ENCODE measurements at places on chromosomes 16 and 17.

- no peak for DNase-seq
Measured at GRCh38 chr17:70276906-70277305, 107.6 kb downstream of the KCNJ2 start.

DNA sequence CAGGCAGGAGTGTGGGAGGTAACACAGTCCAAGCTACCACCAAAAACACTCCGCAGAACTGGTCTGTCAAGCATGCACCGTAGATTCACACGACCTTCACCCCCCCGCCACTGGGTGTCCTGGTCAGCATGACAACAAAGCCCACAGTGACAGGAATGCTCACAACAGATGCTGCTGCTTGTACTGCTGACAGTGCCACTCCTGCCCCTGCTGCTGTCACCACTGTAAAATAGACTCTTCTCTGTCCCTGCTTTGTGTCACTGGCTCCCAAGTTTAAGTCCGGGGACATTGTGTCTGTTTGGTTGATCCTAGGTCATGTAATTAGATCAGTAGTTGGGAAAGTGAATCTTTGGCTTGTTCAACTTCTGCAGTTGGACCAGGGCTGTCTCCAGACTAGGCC lies 7.0 kb upstream of the ODF4 start:
- DNase-seq: no peak

GRCh38 chr16:8893976-8894690 lies 12.0 kb downstream of the LITAFD start:
- DNase-seq: no peak

GRCh38 chr17:8287651-8288335 lies 677 bp upstream of the RANGRF start:
- DNase-seq: peak; percentile 24

GRCh38 chr16:81237282-81237681 lies 1.2 kb upstream of the BCO1 start:
- no peak for DNase-seq

GRCh38 chr17:82324566-82325285 lies 7.3 kb upstream of the CD7 start:
- DNase-seq: no peak

DNA sequence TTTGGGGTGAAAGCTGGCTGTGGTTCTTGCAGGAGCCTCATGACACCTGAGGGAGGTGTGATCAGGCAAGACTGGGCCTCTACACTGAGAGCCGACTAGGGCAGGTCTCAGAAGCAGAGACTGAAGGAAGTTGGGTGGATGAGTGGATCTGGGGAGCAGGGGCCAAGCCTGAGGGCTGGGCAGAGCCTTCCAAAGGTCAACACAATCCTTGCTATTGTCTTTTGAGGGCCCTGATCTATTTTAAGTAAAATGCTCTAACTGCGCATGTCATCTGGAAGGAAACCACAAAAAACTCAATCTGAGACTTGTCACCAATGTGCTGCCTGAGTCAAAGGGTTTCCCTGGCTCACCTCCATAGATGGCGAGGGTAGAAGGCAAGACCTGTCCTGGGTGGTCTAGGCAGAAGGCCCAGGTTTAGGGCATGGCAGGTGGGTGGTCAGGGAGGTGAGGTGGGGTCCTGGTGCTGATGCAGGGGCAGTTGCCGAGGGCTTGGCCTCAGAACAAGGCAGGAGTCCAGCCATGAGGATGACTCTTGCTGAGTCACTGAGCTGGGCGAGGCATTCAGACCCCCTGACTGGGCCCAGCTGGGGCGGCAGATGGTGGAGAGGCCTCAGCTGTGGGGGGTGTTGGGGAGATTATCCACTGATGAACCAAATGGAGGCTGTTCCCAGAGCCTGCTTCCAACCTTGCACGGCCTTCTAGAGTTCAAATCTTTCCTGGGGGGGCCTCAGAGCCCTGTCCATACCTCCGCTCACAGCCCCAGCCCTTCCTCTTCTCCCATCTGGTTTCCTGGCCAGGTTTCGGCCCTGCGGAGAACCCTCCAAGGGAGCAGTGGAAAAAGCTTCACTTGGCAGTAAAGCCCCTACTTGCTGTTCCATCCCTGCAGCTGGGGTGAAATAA lies 5.1 kb downstream of the MVP start:
- peak; percentile 87 for DNase-seq

- no peak for DNase-seq
Measured at GRCh38 chr16:46882940-46883307, 1.2 kb upstream of the GPT2 start.

DNA sequence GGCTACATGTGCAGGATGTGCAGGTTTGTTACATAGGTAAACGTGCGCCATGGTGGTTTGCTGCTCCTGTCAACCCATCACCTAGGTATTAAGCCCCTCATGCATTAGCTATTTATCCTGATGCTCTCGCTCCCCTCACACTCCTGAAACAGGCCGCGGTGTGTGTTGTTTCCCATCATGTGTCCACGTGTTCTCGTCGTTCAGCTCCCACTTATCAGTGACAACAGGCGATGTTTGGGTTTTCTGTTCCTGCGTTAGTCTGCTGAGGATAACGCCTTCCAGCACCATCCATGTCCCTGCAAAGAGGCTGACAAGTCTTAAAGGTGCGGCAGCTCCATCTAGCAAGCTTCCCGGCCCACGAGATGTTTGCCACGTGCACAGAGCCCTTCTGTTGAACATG lies 175.1 kb downstream of the FOXL1 start:
- DNase-seq: no peak

- DNase-seq: peak; percentile 48
Measured at GRCh38 chr17:30429155-30429554, 48.1 kb upstream of the GOSR1 start.

- no peak for DNase-seq
Measured at GRCh38 chr16:85541181-85541580, 71.9 kb upstream of the GSE1 start.

DNA sequence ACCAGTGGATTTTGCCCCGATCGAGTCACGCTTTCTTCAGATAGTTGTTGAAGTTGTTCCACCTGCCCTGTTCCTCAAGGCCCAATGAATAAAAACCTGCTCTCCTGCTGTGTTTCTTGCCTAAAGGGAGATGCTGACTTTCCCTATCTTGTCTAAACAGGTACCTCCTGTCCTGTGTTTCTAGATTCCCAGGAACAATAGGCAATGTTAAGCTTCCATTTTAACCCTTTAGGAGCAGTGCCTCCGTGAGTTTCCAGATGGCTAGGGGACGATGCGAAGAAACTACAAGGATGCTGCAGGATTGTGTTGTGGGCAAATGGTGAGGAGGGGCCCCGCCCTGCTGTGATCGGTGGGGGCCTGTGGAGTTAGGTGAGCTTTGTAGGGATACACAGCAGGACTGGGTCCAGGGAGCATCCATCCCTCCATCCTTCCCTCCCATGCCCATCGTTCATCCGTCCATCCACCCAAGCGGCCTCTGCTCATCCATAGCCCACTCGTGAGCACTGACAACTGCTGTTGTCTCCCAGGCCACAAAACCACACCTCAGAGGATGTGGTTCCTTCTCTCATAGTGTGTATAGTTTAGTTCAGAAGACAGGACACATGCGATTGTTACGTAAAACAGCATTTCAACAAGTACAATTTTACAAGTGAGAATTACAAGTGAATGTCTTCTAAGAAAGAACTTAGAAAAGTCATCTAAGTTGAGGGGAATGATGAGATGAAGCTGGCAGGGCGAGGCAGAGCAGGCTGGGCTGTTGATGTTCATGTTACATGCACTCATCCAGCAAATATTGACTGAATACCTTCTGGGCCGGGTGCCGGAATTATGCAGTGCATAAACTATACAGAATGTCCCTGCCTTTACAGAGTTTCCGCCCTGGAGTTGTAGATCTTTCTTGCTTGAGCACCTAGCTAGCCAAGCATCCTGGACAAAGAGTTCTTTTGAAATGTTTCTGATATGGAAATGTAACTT lies 5.2 kb downstream of the ARSG start:
- DNase-seq: no peak

DNA sequence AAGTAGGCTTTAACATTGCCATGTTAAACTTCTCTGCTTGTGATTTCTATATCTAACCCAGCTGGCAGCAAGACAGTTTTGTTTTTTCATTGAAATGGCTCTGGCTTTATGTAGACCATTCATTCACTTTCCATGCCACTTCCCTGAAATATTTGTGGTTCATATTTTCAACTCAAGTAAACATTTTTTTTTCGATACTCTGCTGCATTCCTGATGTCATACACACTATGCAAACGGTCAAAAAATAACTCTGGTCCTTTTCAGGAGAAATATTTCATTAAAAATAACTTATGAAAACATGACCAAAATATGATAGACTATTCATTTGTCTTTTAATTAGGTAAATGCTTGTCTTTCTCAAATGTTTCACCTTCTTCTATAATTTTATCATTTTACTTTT lies 116.3 kb downstream of the USP22 start:
- peak; percentile 65 for DNase-seq

GRCh38 chr17:72839131-72839725 lies 253.3 kb downstream of the SLC39A11 start:
- no peak for DNase-seq

DNA sequence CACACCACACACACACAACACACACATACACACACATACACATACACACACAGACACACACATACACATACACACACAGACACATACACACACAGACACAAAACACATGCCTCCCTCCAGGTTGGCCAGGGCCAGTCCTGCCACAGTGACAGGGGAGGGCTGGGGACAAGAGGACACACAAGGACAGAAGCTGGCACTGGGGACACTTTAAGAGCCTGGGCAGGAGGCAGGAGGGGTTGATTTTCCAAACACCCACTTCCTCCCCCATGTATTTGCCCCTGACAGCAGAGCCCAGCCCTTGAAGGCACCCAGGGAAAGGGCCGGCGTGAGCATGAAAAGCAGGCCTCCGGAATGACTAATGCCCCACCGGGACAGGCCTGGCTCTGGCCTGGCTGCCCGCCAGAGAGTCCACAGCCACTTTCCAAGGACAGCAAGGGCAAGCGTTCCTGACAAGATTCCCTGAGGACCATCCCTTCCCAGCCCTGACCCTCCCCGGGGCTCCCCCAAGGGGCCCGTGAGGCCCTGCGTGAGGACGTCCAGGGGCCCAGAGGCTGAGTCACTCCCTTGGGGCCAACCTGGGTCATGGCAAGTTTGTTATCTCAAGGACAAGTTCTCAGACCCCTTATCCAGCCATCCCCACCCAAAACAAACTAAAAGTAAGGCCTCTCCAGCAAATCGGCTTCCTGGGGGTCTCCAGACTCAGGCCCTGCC lies 235.6 kb downstream of the ZNF423 start:
- peak; percentile 85 for DNase-seq

- peak; percentile 51 for DNase-seq
Measured at GRCh38 chr16:2473999-2474876, 689 bp upstream of the TBC1D24 start.

DNA sequence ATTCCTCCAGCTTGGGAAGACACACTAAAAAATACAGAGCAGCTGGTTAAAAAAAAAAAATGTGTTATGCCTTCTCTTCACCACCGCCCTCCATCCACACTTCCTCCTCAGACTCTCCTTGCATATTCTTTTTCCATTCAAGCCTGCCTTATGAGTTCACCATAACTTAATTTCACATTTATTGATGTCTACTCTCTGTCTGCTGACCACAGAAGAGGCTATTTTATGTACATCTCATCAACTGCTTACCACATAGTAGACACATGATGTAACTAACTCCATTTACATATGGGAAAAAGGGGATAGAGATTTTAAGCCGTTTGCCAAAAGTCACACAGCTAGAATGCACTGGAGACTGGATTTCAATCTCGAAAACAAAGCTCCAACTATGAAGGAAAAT lies 409.8 kb downstream of the CDH11 start:
- DNase-seq: no peak

- DNase-seq: no peak
Measured at GRCh38 chr16:86414991-86415740, 95.2 kb upstream of the FOXF1 start.

GRCh38 chr17:54256401-54256929 lies 433.7 kb downstream of the KIF2B start:
- no peak for DNase-seq

DNA sequence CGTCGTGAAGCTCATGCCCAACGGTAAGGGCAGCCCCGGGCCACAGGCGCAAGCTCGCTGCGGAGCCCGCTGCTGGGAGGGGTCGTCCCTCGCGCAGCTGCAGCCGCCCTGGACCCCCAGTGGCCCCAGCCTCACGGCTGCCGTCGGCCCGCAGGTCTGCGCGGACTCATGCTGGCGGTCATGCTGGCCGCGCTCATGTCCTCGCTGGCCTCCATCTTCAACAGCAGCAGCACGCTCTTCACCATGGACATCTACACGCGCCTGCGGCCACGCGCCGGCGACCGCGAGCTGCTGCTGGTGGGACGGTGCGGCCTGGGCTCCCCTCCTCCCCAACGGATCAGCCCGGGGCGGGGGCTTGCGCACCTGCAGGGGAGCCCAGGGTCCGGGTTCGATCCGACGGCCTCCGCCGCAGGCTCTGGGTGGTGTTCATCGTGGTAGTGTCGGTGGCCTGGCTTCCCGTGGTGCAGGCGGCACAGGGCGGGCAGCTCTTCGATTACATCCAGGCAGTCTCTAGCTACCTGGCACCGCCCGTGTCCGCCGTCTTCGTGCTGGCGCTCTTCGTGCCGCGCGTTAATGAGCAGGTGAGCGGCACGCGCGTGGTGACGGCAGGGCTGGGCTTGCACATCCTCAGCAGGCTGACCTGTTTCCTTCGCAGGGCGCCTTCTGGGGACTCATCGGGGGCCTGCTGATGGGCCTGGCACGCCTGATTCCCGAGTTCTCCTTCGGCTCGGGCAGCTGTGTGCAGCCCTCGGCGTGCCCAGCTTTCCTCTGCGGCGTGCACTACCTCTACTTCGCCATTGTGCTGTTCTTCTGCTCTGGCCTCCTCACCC lies 5.8 kb downstream of the SLC5A2 start:
- no peak for DNase-seq

DNA sequence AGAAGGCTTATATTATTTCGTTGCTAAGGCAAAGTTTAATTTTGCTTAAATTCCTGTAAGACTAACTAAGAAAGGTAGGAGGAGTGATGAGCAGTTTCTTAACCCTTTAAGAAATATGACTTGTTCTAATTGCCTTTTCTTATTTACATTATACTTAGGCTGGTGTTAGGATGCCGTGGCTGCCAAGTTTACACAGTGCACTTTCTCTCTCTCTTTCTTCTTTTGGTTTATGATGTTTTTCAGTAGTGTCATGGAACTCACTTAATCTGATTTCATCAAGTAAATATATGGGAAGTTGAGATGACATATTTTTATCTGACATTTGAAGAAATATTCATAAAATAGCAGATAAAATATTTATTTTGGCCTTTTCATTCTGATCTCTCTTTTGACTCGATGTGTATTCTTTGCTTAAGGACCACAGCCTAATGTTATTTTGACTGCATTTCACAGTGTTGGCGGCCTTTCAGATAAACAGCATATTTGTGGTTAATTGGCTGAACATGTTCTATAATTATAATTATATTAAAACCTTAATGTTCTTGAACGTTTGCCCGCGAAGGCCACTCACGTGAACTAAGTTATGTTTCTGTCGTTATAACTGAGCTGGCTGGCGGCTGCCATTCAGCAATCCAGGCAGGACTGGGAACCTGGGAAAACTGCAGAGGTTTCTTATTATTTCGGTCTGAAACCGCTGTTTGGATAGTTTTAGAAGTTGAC lies 191.6 kb downstream of the WWOX start:
- no peak for DNase-seq

DNA sequence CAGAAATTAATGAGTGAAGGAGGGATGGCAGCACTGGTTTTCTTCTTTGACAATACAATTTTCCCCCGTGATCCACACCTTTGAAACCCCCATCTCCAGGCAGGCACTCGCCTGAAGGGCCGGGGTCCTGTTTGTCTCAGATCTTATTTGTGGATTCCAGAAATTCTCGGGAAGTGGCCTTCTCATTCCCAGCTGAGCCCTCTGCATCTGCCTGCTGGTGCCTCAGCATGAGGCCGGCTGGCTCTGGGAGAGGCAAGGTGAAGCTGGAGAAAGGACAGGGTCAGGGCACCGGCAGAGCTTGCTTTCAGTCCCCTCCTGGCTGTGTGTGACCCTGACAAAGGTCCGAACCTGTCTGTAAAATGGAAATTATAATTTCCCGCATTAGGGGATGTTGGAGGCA lies 35.8 kb upstream of the C1QL1 start:
- no peak for DNase-seq
